ENCODE measurements at places on chromosomes 5 and 9.
A peak's percentile ranks its signal among the peaks of the same experiment; 100 is the strongest.

- DNase-seq, result no peak
These were observed at the start of gene HAND1 for GRCh38 chr5:154478224-154478565. Gene HAND1, minus strand, starts transcription at chr5:154478227. Its CDS starts 219 bp downstream, at chr5:154478008.

- no peak for DNase-seq
These were observed 20.8 kb downstream of the MARCHF6 start for GRCh38 chr5:10374046-10375022.

DNA sequence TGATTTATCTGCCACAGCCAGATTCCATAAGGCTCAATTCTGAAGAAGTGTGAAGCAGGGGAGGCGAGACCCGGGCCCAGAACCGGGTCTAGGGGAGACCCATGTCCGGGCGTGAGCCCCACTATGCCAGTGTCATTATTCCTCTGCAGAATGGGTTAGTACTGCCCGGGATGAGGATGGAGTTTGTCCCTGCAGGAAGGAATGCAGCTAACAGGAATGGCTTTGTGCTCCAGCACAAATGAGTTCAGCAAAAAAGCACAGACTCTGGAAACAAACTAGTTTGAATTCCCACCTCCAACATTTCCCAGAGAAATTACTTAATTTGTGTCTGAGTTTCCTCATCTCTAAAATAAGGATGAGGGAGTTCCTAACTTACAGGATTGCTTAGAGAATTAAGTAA, 202.9 kb downstream of the SYK start:
- DNase-seq, result no peak

- no peak for DNase-seq
These were observed 20.4 kb downstream of the NACC2 start for GRCh38 chr9:136074706-136075105.

GRCh38 chr5:150642567-150642927, 2.1 kb downstream of the SYNPO start:
- DNase-seq, result no peak

GRCh38 chr9:2559192-2560152, 62.1 kb upstream of the VLDLR start:
- DNase-seq, result no peak

DNA sequence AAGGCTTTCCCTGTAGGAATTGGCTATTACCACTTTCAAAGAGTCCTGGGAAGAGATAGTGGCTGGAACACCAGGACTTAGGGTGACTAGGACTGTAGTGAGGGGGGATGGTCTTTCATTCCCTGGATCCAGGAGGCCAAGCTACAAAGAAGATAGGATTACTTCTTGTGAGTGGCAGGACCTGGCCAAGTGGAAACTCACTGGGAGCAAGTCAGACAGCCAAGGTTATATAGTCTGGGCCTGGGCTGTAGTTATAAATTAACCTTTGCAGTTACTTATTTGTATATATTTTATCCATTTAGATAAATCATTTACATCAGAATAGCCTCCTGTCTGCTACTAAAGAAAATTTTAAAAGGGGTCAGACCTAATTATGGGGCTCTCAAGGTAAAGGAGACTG, 124.3 kb downstream of the TLR4 start:
- DNase-seq, result no peak

DNA sequence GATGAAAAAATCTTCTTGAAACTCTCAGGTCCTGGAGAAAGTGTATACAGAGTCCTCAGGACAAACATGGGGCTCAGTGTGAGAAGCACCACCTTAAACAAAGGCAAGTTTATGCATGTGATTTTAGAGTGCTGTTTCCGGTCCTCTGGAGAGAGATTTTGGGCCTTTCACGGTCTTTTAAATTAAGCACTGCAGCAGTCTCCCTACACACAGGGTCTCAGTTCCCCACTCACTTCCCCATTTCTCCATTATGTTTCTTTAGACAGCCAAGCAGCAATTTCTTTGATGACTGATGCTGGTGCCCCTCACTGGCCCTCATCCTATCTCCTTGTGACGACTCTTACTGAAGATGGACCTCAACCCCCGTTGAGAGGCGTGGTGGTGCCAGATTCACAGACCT, 220.2 kb upstream of the CLINT1 start:
- DNase-seq, result no peak

DNA sequence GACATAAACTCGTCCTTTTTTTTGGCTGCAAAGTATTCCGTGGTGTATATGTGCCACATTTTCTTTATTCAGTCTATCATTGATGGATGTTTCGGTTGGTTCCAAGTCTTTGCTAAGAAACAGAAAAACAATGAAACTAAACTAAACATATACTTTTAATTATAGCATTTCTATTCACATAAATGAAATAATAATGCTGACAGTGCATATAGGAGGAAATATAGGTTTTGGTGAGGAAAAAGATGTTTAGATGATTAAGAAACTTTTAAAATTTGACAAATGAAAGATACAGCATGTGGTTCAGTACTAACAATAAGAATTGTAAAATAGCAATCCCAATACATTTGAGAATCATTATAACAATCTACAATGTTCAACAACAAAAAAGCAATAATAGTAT, 1094.5 kb upstream of the CDH6 start:
- DNase-seq, result no peak

DNA sequence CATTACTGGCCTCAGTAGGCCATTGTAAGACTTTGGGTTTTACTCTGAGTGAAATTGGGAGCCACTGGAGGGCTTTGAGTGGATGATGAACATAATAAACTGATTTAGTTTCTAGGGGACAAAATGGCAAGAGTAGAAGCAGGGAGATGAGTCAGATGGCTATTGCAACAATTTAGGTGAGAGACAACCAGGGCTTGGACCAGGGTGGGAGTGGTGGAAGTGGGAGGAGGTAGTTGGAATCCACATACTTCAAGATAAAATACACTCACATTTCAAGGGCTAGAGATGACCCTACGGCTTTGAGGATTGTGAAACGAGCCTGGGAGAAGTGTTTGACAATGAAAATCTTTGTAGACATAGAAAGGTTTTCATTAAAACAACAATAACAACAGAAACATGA, 136.3 kb downstream of the ACTBL2 start:
- DNase-seq, result no peak

- DNase-seq, result no peak
These were observed 37.9 kb downstream of the TLR4 start for GRCh38 chr9:117742131-117742530.

DNA sequence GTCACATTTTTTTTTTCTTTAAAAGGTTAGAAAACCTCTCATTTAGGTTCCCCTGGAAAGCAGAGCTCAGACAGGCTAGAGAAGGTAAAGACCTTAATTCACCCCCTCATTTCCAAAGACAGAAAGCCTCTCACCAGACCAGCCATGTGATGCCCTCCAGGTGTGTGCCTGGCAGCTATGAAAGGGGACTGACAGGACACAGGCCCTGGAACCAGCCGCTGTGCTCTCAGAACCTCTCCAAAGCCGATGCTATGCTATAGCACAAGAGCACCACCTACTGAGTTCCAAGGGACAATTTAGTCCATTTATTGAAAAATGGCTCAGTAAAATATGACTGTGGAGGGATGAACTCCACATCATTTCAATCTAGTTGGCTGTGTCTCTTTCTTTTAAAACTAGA, 48.8 kb downstream of the FANCC start:
- DNase-seq, result no peak

DNA sequence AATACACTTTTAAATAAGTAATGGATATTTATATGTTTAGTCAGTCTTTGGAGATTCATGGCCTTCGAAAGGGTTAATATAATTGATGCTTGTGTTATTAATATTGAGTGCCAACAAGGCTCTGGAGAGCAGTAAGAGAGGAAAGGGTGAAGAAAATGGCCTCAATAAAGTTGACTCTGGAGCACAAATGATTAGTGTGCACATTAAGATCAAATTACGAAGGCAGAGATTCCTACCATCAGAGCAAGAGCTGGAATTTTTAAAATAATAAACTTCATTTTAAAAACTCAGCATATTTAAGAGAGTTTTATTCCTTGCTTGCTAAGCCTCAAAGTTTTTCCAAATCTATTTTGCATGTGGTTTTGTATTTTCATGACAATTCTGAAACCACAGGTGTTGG, 14.8 kb downstream of the SLC44A1 start:
- no peak for DNase-seq

- DNase-seq, result no peak
These were observed 169.8 kb upstream of the PPP1R26 start for GRCh38 chr9:135309763-135310125.

- no peak for DNase-seq
These were observed 421.5 kb downstream of the KIAA0825 start for GRCh38 chr5:94196953-94197352.

GRCh38 chr9:71690063-71690688, 78.1 kb downstream of the CEMIP2 start:
- no peak for DNase-seq

DNA sequence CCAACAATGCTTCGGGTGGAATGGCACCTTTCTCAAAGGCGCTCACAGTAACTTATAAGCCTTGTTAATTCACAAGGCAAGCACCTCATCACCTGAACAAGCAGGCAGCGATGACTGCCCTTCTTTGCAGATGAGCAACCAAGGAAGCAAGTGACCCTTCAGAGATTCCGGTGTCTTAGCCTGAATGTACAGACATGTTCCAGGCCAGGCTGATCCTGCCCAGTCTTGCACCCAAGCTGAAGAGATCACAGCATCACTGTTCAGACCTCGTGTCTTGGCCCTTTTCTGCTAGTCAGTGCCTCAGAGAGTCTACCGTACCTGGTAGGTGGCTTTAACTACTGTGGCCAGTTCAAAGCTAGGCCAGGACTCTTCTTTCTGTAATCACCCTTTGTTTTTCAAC, 94.7 kb upstream of the ERCC6L2 start:
- DNase-seq, result no peak

- DNase-seq, result no peak
These were observed 112.0 kb upstream of the FBXL7 start for GRCh38 chr5:15387931-15388524.

GRCh38 chr5:176738637-176739250, 71.6 kb upstream of the UNC5A start:
- peak; percentile 14 for DNase-seq

DNA sequence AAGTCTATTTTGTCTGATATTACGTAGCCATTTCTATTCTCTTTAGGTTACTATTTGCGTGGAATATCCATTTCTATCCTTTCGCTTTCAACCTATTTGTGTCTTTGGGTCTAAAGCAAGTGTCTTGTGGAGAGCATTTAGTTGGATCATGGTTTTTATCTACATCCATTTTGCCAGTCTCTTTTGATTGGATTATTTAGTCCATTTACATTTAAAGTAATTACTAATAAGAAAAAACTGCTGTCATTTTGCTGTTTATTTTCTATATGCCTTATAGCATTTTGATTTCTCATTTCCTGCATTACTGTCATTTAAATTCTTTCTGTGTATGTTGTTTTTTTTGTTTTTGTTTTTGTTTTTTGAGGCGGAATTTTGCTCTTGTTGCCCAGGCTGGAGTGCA, 26.0 kb upstream of the UBQLN1 start:
- no peak for DNase-seq

DNA sequence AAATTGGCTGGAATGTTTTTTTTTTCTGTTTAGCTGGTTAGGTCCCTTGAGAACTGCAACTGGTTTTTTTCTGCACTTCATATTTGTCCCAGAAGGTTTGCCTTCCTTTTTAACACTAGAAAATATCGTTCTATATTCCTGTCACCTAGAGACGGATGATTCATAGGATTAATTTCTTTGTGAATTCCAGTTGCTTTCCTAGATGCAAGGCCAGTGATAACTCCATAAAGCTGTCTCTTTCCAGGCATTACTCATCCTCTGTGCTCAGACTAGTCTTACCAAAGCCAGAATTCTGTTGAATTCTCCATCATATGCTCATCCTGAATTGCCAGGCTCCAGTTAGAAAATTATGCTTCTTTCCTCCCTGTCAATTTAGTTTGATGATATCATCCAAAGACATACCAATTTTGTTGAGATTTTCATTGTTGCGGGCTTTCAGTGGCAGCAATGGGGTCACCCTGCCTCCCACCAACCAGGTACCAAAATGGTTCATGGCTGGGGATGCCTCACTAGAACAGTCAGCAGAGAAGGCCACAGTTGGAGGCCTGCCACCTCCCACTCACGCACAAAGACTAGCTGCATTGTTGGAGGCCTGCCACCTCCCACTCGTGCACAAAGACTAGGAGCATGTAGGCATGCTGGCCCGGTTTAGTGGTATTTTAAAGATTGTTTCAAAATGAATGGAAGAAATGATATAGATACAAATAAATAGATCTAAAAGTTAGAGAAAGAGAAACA, 8.5 kb downstream of the BAAT start:
- DNase-seq, result no peak

- no peak for DNase-seq
These were observed 1.5 kb downstream of the CDC42SE2 start for GRCh38 chr5:131265311-131265803.

DNA sequence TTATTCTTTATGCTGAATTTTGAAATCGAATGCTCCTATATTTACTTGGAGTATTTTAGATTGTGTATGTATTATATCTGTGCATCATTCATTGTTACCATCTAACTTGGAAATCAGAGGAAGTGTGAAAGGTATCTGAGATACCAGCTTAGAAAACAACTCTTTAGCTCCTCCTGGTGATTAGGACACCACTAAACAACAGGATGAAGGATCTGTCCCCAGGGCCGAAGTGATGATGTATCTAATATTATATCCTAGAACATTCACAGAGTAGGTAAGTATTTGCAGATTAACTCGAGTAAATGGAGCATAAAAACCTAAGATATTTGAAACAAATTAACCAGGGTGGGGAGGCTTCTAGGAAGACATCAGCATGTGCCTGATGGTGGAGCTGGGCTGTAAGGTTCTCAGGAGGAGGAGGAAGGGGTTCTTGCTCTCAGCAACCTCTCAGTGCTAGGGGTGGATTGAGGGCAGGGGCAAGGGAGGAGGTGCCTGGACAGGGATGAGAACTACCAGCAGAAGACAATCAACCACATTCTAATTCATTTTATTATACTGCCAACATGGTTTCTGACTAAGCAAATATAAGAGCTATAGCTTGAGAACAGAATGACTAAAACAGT, 2.6 kb upstream of the NFIL3 start:
- peak; percentile 29 for DNase-seq

DNA sequence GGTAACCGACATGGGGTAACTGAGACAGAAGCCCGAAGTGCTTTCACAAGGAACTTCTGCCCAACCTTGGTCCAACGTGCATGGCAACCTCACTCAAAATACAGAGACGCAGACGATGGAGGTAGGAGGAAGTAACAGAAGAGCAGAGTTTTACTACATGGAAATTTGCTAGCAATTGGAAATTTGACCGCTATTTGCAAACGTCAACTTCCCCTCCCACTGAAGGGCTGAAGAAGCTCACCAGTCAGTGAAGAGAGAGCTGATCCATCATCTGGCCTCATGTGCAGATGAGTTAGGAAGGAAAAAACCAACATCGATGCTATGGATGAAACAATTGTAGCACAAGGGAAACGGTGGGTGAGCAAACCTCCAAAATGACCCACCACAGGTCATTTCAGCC, 196.7 kb downstream of the RGS3 start:
- no peak for DNase-seq

GRCh38 chr9:127233550-127233949, 31.0 kb upstream of the GARNL3 start:
- no peak for DNase-seq

- no peak for DNase-seq
These were observed 154.2 kb downstream of the GAPVD1 start for GRCh38 chr9:125415583-125416460.

- DNase-seq, result no peak
These were observed 50.6 kb downstream of the FBXL7 start for GRCh38 chr5:15550502-15551112.
